ENCODE measurements at places on chromosomes 13 and 19.
A peak's percentile ranks its signal among the peaks of the same experiment; 100 is the strongest.

GRCh38 chr13:20473139-20473538 lies 52.5 kb downstream of the CRYL1 start:
- no peak for DNase-seq

- DNase-seq: no peak
Observed at GRCh38 chr13:76725211-76725610, 161.0 kb downstream of the KCTD12 start.

DNA sequence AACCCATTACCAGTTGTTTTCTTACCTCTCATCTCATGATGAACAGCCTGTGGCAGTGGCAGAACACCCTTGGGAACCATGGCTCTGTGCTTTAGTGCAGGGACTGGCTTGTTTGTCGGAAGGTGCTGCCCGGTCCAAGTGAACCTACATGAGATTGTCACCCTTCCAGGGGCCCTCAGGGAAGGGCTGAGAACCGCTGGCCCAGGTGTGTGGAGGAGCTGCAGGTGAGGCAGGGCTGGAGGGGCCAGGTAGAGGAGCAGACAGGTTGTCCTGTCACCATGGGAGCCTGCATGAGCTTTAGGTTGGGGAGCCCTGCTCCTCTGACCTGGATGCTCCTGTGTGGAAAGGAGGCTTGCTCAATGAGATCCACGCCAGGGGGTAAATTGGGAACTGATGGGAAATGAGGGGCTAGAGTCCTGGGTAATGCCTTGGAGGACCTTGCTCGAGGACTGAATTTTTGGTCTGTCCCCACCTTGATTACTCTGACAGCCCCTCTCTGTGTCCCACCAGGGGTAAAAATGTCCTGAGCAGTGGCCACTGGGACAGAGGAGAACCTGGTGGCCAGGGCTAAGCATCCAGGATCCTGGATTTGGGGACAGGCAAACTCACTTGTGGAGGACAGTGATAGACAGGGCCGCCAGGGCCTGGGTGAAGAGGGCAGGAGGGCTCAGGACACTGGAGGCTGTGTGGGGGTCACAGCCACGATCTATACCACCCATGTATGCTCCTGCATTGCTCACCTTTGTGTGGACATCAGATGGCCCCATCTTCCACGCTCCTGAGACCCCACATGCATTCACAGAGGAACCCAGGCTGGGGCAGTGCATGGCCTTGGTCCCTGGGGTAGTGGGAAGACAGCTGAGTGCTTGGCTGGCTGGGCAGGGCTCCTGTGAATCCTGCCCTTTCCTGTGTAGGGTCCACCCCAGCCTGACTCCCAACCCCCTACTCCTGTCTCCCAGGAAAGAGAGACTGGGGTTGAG lies 24.1 kb upstream of the CEACAM1 start:
- no peak for DNase-seq

- no peak for DNase-seq
Observed at GRCh38 chr19:50693064-50693975, 26.3 kb downstream of the SHANK1 start.

- no peak for DNase-seq
Observed at GRCh38 chr19:55685776-55686175, 10.8 kb downstream of the EPN1 start.

DNA sequence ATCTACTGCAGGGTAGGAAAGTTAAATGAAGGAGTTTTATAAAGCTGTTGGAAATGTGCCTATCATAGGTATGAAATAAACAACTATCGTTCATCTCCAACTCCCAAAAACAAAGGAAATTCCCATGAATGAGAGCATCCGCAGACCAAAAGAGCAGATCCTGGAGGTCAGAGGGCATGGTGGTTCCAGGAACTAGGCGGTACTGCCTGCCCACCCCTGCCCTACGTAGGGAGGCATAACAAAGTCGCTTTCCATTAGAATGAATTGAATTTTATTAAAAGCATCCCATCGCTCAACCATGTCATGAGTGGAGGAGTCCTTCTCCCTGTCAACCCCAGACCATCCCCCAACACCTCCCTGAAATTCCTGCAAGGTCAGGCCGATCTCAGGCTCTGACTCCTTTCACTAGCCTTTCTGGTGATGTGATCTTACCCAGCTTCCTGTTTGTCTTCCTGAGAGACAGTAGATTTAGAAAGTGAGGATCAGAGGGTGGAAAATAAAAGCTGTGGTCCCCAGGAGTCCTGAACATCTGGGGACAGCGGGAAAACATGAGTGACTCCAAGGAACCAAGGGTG lies at the start of gene CLEC4M:
Gene CLEC4M, plus strand, starts transcription at position 525 of the 575 bp plus-strand sequence. Its CDS starts 24 bp downstream, at position 549.
- no peak for DNase-seq

DNA sequence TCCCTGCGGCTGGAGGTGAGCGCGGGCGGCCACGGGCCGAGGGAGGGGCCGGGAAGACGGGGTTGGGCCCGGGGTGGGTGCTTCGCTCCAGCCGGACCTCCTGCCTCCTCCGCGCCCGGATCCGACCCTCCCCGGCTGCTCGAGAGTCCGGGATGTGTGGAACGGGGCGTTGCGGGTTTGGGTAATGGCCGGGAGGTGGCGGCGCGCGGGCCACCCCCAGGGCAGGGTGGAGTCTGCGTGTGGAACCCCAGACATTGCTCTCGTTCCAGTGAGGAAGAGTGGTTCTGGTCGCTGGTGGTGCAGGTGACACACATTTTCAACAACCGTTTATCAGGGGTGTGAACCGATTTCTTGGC lies 38.8 kb downstream of the ARHGEF7 start:
- DNase-seq: no peak

DNA sequence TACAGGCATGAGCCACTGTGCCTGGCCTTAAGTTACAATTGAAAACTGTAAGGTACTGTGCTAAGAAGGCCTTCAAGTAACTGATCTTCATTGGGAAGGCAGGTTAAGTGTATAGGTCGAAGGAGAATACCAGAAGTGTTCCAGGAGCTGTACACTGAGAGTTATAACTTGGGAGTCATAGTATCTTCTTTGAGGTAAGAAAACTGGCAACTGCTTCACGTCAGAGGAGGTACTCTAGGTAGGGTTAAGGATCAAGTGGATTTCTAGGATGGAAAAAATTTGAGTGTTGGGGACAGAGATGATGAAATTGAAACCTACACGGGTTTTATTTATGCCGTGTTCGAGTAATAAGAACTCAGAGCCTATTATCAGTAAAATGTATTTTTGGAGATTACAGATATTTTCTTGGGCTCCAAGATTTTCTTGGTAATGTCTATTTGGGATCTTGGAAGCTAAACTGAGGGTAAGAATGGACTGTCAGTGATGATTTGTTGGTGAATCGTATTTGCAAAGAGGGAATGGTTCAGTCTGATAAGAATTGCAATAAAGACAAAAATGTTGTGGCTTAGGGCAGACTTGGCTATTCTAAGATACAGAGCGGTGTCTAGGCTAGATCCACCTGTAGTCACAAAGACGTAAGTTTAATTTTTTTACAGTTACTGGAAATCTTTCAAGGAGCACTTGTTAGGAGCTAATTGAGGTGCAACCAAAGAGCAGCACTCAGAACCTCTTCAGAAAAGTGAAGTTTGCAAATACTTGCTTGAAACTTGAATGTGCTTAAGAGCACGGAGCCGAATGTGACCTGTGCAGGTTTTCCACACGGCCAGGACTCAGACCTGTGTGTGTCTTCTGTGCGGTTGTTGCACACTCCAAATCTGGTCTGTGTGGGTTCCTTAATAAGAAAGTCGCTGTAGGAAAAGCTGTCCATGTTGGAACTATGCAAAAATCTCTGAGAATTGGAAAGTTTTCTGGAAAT lies 102.5 kb downstream of the URI1 start:
- no peak for DNase-seq

- no peak for DNase-seq
Observed at GRCh38 chr13:112978561-112979405, 9.8 kb downstream of the MCF2L start.

- DNase-seq: no peak
Observed at GRCh38 chr13:51781246-51782022, 22.5 kb downstream of the DHRS12 start.

GRCh38 chr19:55247621-55248099 lies 11.2 kb downstream of the PPP6R1 start:
- no peak for DNase-seq

DNA sequence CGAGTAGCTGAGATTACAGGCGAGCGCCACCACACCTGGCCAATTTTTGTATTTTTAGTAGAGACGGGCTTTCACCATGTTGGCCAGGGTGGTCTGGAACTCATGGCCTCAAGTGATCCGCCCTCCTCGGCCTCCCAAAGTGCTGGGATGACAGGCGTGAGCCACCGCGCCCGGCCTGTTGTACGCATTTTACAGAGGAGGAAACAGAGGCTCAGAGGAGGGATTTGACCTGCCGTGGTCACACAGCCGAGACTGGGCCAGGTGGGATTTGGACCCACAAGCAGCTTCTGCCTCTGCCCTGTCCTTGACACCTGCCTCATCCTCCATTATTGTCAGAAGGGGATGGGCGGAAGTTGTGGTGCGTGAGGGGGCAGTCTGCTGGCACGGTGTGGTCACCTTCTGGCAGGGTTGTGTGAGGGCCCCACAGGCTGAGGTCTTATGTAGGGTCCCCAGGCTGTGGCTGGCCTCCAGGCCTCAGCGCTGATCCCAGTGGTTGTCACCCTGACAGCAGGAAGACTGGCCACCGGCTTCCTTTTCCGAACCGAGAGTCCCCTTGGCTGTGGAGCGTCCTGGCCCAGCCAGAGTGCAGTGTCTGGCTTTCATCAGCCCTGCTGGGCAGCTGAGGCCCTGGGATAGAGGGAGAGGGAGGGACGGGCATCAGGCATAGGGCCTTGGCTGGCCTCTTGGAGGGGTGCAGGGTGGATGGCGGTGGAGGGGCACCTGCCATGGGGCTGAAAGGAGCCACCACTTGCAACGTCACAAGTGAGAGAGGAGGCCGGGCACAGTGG lies 20.3 kb downstream of the NFIC start:
- DNase-seq: no peak

- no peak for DNase-seq
Observed at GRCh38 chr13:91716436-91717065, 318.1 kb downstream of the GPC5 start.

DNA sequence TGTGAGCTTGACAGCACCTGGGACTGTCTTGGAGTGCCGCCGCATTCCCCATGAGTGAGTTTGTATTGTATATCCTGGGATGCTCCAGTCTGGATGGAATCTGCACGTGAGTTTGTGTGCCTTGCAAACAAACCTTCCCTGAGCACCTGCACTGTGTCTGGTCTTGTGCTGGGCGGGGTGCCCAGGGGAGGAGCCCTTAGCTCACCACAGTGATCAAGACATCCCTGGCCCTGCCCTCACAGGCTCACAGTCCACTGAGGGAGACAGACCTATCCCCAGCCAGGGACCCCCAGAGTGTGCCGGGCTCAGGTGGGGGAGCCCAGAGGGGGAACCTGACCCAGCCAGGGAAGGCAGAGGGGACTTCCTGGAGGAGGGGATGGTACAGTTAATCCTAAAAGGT lies 1.7 kb upstream of the BCAM start:
- DNase-seq: no peak

DNA sequence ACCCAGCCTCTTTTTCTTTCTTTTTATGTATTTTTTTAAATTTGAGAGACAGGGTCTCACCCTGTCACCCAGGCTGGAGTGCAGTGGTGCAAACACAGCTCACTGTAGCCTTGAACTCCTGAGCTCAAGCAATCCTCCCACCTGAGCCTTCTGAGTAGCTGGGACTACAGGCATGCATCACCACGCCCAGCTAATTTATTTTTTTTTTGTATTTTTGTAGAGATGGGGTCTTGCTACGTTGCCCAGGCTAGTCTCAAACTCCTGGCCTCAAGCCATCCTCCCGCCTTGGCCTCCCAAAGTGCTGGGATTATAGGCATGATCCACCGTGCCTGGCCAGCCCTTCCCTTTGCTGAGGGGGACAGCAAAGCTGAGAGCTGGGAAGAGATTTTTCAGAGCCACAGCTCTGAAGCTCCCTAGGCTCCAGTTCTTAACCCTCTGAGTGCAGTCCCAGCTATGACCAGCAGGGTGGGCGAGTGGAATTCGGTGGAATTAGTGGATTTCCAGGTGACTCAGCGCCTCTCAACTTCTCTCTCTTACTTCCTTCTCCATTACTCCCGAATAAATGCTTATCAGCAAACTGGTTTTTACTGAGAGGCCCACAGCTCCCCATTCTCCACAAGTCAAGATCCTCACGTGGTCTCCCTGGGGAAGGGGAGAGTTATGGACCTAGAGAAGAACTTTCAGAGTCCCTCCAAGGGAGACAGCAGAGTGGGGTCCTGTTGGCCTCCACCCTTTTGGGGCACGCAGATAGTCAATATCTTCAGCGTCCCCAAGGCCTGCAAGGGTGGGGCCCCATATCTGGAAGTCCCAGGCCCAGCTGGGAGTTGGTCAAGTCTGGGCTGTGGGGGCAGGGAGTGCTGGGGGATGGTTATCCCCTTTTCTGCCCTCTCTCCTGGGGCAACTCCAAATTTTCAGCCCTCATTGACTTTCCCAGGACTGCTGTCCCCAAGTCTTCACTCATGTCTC lies 1.2 kb downstream of the BLVRB start:
- peak; percentile 45 for DNase-seq

DNA sequence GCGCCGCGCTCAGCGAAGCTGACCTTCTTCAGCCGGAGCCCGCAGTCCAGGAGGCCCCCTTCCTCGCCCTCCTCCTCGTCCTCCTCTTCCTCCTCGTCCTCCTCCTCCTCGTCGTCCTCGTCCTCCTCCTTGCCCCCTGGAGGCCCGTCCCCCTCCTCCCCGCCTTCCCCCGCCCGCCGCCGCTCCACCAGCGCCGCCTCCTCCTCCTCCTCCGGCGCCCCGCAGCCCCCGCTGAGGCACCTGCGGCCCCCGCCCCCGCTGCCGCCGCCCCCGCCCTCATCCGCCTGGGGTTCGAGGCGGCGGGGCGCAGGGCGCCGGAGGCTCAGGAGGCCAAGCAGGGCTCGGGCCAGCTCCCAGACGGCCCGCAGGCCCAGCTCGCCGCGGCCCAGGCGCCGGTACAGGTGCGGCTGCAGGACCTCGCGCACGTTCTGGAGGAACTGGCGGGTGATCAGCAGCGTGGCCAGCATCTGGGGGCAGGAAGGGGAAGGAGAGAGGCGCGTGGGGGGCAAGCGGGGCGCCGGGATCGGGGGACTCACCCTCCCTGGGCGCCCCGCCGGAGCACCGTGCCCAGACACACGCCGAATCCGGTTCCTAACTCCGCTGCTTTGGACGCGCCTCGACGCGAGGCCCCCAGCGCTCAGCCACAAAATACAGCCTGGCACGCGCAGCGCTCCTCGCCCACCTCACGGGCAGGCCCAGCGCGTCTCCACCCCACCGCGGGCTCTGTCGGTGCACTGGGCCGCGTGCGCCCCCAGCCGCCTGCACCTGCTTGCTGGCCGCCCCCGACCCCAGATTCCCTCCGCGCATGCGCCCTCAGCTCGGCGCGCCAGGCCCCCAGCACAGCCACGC lies 5.9 kb downstream of the ANO8 start:
- DNase-seq: peak; percentile 33

DNA sequence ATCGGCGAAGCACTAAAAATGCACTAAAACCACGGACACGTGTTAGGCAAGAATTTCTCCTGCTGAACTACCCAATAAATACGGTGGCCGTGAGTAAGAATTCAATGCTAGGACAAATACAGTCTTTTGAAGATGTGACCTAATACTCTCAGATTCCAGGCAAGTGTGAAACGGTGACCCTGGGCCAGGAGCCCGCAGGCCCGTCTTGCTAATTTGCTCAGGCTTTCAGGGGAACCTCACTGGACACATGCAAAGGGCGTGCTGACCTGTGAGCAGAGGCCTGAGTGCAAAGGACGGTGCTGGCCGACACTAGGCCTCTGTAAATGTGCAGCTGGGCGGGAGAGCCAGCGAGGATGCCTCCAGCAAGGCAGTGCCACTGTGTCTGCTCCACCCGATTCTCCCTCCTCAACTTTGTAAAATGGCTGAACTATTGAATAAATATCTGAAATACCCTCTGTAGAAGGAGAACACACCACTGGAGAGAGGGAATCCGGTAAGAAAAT lies 70.1 kb downstream of the STK24 start:
- DNase-seq: no peak

All from stimulated activated CD8-positive, alpha-beta memory T cell treated with anti-CD3 and anti-CD28 coated beads, Interleukin-12 subunit alpha, Interleukin-12 subunit beta, amount 100 ng/mL, for 4 hours (primary cell).